ENCODE measurements at places on chromosomes 1 and 21.

DNA sequence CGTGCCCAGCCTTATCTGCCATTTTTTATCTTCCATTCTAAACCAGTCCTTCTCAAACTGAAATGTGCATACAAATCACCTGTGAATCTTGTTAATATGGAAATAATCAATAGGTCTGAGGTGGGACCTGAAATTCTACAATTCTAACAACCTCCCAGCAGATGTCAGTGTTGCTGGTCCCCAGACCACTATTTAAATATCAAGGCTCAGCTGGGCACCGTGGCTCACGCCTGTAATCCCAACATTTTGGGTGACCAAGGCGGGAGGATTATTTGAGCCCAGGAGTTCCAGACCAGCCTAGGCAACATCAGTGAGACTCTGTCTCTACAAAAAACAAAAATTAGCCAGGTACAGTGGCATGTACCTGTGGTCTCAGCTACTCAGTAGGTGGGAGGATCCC, 4.1 kb downstream of the UQCRHL start:
- DNase-seq = no peak

GRCh38 chr1:76989976-76990375, 122.7 kb downstream of the ST6GALNAC5 start:
- DNase-seq = peak; percentile 44

- no peak for DNase-seq
These were observed 19.9 kb downstream of the INSRR start for GRCh38 chr1:156838972-156839371.

DNA sequence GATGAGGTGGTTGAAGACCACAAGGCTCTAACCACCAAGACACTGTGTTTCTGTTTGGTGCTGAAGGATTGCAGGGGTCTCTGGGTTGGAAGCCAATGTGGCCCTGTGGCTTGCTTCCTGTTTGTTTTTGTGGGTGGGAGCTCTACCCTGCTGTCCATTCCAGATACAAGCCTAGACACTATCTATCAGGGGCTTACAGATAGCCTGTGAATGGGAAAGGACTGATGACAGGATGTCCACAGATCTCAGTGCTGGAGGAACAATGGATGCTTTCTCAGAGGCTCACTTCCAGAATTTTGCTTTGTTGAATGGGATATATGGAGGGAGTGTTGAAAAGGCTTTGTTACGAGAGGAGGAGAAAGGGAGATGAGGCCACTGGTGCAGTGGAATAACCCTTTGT, 69.7 kb downstream of the NOS1AP start:
- no peak for DNase-seq

GRCh38 chr21:27158967-27159366, 192.1 kb upstream of the ADAMTS5 start:
- no peak for DNase-seq

DNA sequence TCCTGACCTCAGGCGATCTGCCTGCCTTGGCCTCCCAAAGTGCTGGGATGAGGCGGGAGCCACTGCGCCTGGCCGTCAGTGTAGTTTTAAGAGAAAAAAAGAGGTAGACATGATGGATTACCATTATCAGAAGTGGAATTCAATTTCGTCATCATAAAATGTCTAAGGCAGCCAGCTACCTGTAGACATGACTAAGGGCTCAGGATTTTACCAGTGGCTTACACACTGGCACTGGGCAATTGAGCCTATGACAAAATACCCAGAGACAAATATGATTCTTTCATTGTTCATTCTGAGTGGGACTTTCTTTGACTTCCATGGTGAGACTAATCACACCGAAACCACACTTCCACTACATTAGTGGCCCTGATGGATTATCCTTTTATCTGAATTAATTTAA, 181.5 kb downstream of the GABPA start:
- no peak for DNase-seq

- DNase-seq = no peak
These were observed 39.1 kb downstream of the RPS6KC1 start for GRCh38 chr1:213089924-213090677.

DNA sequence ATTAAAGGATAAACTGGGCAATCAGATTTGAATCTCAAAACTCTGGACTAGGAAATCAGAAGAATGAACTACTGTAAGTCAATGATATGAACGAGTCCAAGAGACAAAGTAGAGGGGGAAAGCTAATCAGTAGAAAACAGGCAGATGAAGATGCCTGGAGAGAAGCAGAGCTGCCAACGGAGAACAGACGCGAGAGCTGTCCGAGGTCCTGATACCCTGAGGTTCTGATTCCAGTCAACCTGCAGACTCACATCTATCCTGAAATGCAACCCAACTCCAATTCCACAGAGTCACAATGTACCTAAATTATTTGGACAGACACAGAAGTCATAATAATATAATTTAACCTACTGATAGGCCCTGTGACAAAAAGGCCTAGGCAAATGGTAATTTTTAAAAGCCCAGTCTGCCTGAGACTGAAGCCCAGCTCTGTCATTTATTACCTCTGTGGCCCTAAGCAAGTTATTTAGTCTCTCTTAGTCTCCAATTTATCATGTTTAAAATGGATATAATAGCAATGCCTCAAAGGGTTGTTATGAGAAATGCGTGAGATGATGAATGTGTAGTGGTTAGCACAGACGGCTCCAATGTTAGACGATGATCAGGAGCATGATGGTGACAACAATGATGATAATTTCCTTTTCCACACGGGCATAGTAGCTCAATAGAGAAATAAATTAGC, 33.4 kb downstream of the RGS7 start:
- DNase-seq = peak; percentile 69

DNA sequence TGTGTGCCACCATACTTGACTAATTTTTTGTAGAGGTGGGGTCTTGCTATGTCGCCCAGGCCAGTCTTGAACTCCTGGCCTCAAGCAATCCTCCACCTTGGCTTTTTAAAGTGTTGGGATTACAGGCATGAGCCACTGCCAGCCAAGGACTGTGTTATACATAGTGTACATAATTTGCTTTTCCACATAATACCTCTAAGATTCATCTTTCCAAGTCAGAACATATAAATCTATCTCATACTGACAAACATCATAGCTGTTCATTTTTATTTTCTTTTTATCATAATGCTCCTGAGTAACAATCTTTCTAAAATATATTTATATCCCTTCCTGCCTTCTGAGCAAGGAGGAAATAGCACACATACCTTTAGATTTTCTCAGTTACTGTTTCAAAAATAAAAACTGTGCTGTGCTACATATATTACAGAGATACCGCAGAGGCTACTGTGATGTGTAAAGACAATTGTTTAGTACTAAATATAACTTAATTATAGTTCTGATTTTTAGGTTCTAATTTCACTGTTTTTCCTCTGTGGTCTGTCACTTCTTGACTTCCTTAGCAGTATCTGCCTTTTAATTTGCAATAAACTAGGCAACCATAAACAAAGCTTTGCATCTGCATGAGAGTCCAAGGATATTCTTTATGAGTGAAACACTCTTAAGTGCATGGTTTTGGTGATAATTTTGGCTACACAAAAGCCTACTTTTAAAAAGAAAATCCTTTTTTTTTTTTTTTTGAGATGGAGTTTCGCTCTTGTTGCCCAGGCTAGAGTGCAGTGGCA, 59.3 kb downstream of the EYA3 start:
- DNase-seq = peak; percentile 70

- no peak for DNase-seq
These were observed 25.9 kb downstream of the C2CD2 start for GRCh38 chr21:41927727-41928409.

DNA sequence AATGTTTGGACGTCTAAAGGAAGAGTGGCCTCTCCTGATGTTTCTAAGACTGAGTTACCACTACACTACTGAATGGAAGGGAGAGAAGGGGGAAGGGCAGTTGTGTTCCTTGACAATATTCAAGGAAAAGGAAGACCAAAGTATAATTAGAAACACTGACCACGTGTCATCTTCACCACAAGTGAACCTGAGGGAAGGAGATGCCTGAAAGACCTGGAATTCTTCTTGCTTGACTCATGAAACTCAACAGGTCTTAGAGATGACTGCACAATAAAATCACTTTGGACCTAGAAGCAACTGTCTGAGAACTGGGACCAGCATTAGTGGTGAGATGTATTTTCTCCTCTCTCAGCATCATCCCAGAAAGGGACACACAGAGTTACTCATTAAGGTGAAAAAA, 56.7 kb downstream of the PTPN14 start:
- peak; percentile 54 for DNase-seq

DNA sequence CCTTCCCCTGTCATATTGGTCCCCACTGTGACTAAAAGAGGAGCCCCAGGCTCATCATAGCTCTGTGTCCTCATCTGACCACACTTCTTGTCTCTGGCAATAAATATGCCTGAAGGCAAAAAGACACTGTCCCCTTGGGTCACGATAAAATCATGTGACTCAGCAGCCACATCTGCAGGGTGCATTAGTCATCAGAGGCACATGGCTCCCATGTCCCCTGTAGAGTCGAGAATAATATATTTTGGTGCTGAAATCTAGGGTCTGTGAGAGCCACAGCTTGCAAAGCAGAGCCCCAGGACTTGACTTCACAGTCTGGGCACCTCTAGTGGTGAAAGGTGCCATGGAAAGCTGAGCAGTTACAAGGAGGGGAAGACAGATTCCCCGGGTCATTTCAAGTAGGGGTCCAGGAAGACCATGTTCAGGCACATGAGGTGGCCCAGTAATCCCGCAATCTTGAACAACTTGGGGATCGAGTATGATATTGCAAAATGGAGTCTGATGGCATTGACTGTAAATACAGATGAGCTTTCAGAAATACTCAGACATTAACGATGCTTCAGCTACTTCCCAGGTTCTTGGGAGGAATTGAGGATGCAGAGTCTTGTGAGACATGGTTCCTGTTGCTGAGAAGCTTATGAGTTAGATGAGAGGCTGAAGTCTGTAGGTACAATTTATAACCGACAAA, 68.6 kb downstream of the SLC35F3 start:
- DNase-seq = peak; percentile 7

- DNase-seq = no peak
These were observed 1.3 kb downstream of the SRSF10 start for GRCh38 chr1:23978805-23979204.

GRCh38 chr1:96038636-96039035, 682.9 kb upstream of the PTBP2 start:
- no peak for DNase-seq

DNA sequence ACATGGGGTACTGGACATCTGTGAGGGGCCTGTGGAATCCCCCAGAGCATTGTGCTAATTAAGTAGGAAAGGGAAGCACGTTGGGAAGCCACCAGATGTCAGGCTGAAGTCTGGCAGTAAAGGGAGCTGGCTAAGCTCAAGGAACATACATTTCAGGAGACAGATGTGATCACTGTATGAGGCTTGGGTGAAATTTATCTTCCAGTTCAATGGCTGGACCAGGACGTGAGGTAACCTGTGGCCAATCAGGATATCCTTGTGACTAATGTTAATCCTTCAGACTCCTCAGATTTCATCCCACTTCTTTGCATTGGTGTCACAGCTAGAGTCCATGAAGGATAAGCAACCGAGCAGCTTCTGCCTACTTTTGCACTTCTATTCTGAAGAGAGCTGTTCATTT, 110.2 kb upstream of the APP start:
- DNase-seq = peak; percentile 0

DNA sequence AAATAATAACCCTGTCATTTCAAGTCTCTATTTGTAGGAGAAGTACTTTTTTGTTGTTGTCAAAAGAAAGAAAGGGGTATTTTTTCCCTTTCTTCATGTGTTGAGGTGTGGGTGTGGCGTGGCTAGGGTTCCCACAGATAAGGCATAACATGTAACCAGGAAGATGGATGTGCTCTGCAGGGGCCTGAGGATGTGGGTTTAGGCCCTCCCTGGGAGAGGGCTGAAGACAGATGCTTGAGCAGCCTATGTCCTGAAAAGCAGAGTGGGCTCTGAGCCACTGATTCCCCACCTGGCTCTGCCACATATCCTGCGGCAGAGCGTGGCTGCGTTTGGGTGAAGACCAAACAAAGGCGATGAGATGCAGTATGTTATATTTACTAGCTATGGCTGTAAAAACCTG, 13.9 kb upstream of the ADAR start:
- DNase-seq = no peak

- no peak for DNase-seq
These were observed 68.4 kb downstream of the EPHB2 start for GRCh38 chr1:22778862-22779520.

GRCh38 chr1:23589585-23589986, 30.3 kb upstream of the ID3 start:
- DNase-seq = no peak
